Mesothelial cell of epicardium (in vitro differentiated cells): ENCODE measurements at places on chromosomes 1 and 21. TPM values are rescaled to one million over a fixed set of nuclear protein-coding genes. Genes with fewer than 3 reads are reported as not detected.
A peak's percentile ranks its signal among the peaks of the same experiment; 100 is the strongest.

- H3K36me3 ChIP-seq = no peaks in the 10 kb centered on the region
- no peak for DNase-seq
- H3K4me3 ChIP-seq = no peak overlapping the region
- no peaks in the 10 kb centered on the region for H3K4me1 ChIP-seq
- H3K27ac ChIP-seq = no peak overlapping the region
These were observed 13.7 kb upstream of the TRIM62 start for GRCh38 chr1:33195556-33195955.

DNA sequence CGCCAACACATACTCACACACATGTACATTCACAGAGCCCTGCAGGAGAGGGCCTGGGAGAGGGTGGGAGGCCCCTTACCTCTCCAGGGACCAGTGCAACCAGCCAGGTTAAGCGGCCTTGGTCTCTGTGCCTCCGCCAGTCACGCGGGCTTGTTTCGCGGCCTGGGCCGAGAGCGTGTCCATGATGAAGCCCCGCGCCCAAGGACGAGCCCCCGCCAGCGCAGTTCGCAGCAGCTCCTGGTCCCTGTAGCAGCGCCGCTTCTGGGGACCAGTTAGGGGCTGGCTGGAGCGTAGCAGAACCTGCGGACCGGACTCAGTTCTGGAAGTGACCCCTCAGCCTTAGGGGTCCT, 7.3 kb upstream of the FAM167B start:
- peak overlapping the region; percentile 43 for H3K27ac ChIP-seq
- H3K4me3 ChIP-seq = peak overlapping the region; percentile 79
- DNase-seq = peak; percentile 41
- H3K27me3 ChIP-seq = no peaks in the 10 kb centered on the region
- H3K36me3 ChIP-seq = peaks cover 2% of the 10 kb centered on the region

GRCh38 chr1:66069976-66070876, 277.5 kb downstream of the PDE4B start:
- H3K27ac ChIP-seq = no peak overlapping the region
- H3K27me3 ChIP-seq = peaks cover 54% of the 10 kb centered on the region
- H3K4me1 ChIP-seq = peaks cover 4% of the 10 kb centered on the region
- H3K36me3 ChIP-seq = no peaks in the 10 kb centered on the region

- DNase-seq = no peak
- H3K4me3 ChIP-seq = no peak overlapping the region
These were observed 142.5 kb upstream of the HMGB4 start for GRCh38 chr1:33721301-33721815.

- peak overlapping the region; percentile 90 for H3K4me3 ChIP-seq
- DNase-seq = peak; percentile 67
- peaks cover 20% of the 10 kb centered on the region for H3K4me1 ChIP-seq
- peak overlapping the region; percentile 97 for H3K27ac ChIP-seq
- H3K36me3 ChIP-seq = peaks cover 13% of the 10 kb centered on the region
These were observed 776 bp downstream of the KDM1A start for GRCh38 chr1:23019863-23020625.

- H3K4me1 ChIP-seq = no peaks in the 10 kb centered on the region
- H3K27me3 ChIP-seq = peaks cover 57% of the 10 kb centered on the region
- no peak overlapping the region for H3K27ac ChIP-seq
- H3K36me3 ChIP-seq = no peaks in the 10 kb centered on the region
These were observed 9.0 kb downstream of the TRIM67 start for GRCh38 chr1:231170875-231171274.

DNA sequence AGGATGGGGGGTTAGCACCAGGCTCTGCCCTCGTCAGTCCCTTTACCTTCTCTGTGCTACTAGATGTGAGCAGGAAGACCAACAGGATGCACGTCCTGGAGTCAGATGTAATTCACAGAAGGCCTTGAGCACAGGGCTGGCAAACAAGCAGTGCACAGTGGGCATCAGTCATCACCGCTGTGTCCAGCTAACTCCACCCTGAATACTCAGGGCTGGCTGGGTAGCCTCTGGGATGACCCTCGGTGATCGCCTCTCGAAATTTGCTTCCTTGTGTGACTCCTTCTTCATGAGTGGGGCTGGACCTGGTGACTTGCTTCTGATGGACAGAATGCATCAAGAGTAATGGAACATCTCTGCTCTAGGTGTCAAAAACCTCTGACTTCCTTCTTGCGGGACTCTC, 92.2 kb upstream of the TMPRSS2 start:
- H3K36me3 ChIP-seq = no peaks in the 10 kb centered on the region
- peak; percentile 10 for DNase-seq
- peaks cover 12% of the 10 kb centered on the region for H3K4me1 ChIP-seq
- no peak overlapping the region for H3K4me3 ChIP-seq
- H3K27me3 ChIP-seq = peaks cover 3% of the 10 kb centered on the region

DNA sequence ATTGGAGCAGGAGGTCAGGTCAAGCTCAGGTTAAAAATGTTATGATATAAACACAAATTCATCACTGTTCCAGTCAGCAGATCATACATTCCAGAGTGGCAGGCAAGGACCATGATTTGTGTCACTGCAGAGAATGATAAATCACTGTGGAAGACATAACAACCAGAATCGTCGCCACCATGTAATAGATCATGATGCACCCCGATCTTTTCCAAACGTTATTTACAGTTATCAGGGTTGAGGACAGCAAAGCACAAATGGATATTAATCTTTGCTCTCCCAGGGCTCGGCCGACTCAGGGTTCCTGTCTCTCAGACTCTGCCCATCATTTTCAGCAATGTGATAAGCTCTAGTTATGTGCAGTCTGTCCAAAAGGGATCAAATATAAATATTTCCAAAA, 122.7 kb downstream of the ZBTB18 start:
- no peak overlapping the region for H3K4me3 ChIP-seq
- H3K36me3 ChIP-seq = no peaks in the 10 kb centered on the region
- H3K4me1 ChIP-seq = peaks cover 42% of the 10 kb centered on the region
- H3K27me3 ChIP-seq = no peaks in the 10 kb centered on the region
- no peak for DNase-seq
- peak overlapping the region; percentile 97 for H3K27ac ChIP-seq

DNA sequence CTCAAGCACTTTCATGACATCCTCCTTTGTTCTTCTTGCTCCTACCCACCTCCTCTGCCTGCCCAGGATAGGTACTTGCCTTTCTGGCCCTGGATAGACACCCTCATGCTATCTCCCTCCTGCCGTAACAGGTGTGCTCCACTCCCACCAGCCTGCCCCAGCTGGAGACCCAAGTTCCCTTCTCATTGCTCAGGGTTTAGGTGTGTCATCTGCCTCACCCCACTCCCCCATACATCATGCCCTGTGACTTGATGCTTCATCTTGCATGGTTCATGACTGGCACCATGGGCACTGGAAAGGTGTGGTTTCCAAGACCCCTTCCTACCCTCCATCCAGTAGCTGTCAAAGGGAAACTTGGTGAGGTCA, 5.9 kb downstream of the RHEX start:
- no peak for DNase-seq
- no peak overlapping the region for H3K27ac ChIP-seq
- H3K27me3 ChIP-seq = peaks cover 4% of the 10 kb centered on the region
- no peak overlapping the region for H3K4me3 ChIP-seq
- H3K4me1 ChIP-seq = peaks cover 3% of the 10 kb centered on the region

GRCh38 chr1:182442333-182442732, 7.6 kb upstream of the RGSL1 start:
- DNase-seq = no peak
- H3K36me3 ChIP-seq = peaks cover 2% of the 10 kb centered on the region
- H3K27me3 ChIP-seq = peaks cover 3% of the 10 kb centered on the region
- no peaks in the 10 kb centered on the region for H3K4me1 ChIP-seq
- H3K4me3 ChIP-seq = no peak overlapping the region

- H3K36me3 ChIP-seq = peaks cover 54% of the 10 kb centered on the region
- H3K27me3 ChIP-seq = no peaks in the 10 kb centered on the region
- DNase-seq = no peak
- H3K4me1 ChIP-seq = no peaks in the 10 kb centered on the region
- H3K27ac ChIP-seq = no peak overlapping the region
These were observed 123.1 kb downstream of the APP start for GRCh38 chr21:26047279-26047967.

GRCh38 chr1:10962483-10962882, 50.0 kb upstream of the TARDBP start:
- no peaks in the 10 kb centered on the region for H3K36me3 ChIP-seq
- no peak overlapping the region for H3K4me3 ChIP-seq
- H3K4me1 ChIP-seq = peaks cover 6% of the 10 kb centered on the region

DNA sequence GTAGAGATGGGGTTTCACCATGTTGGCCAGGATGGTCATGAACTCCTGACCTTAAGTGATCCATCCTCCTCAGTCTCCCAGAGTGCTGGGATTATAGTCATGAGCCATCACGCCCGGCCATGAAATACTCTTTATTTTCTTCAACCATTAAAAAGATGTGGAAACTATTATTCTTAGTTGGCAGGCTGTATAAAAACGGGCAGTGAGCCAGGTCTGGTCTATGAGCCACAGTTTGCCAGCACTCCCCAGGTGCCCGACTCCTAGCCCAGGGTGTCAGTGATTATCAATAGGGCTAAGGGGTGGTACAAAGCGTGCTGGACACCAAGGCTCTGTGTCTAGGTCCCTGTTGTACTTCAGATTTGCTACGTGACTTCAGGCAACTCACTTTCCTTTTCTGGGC, 3.7 kb upstream of the TMEM61 start:
- H3K4me3 ChIP-seq = no peak overlapping the region
- DNase-seq = peak; percentile 36
- peak overlapping the region; percentile 30 for H3K27ac ChIP-seq
- H3K36me3 ChIP-seq = no peaks in the 10 kb centered on the region
- peaks cover 28% of the 10 kb centered on the region for H3K4me1 ChIP-seq

DNA sequence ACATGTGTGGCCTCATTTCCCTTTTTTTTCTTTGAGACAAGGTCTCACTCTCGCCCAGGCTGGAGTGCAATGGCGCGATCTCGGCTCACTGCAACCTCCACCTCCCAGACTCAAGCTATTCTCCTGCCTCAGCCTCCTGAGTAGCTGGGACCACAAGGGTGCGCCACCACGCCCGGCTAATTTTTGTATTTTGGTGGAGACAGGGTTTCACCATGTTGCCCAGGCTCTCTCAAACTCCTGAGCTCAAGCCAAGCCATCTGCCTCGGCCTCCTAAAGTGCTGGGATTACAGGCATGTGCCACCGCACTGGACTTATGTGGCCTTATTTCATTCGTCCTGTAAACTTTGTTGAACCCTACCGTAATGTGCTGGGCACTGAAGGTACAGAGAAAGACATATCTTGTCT, 569 bp upstream of the WARS2 start:
- no peaks in the 10 kb centered on the region for H3K27me3 ChIP-seq
- peaks cover 20% of the 10 kb centered on the region for H3K4me1 ChIP-seq
- H3K4me3 ChIP-seq = no peak overlapping the region
- DNase-seq = no peak

GRCh38 chr1:65470766-65471165, 50.3 kb downstream of the LEPR start:
- peaks cover 5% of the 10 kb centered on the region for H3K4me1 ChIP-seq
- no peak overlapping the region for H3K4me3 ChIP-seq
- no peaks in the 10 kb centered on the region for H3K36me3 ChIP-seq
- H3K27me3 ChIP-seq = no peaks in the 10 kb centered on the region

DNA sequence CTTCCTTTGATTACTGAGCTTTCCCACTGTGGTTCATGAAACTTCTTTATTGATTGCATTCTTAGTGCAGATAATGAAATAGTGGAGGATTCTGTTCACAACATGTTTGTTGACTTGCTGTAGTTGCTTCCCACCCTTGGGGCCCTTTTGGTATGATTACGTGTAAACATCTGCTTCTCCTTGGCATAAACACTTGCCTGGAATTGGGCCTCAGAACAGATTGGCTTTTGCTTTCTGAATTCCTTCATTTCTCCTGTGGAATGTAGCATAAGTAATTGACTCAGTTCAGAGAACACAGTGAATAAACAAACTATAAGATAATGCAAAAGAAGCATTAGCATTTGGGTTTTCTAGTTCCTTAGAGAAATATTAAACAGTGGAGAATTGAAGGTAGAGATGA, 59.5 kb upstream of the LAMC2 start:
- no peak overlapping the region for H3K27ac ChIP-seq
- no peaks in the 10 kb centered on the region for H3K4me1 ChIP-seq
- no peaks in the 10 kb centered on the region for H3K27me3 ChIP-seq
- no peak overlapping the region for H3K4me3 ChIP-seq

GRCh38 chr1:84538599-84538998, 32.2 kb upstream of the GNG5 start:
- no peaks in the 10 kb centered on the region for H3K27me3 ChIP-seq
- no peak for DNase-seq
- no peak overlapping the region for H3K4me3 ChIP-seq

- H3K27ac ChIP-seq = peak overlapping the region; percentile 11
- peaks cover 27% of the 10 kb centered on the region for H3K36me3 ChIP-seq
- DNase-seq = no peak
- H3K4me1 ChIP-seq = peaks cover 25% of the 10 kb centered on the region
- H3K4me3 ChIP-seq = no peak overlapping the region
These were observed 22.8 kb downstream of the PRPF38A start for GRCh38 chr1:52427152-52427551.

GRCh38 chr1:181630398-181630797, 147.1 kb downstream of the CACNA1E start:
- no peaks in the 10 kb centered on the region for H3K36me3 ChIP-seq
- DNase-seq = no peak
- H3K4me1 ChIP-seq = no peaks in the 10 kb centered on the region
- H3K27me3 ChIP-seq = peaks cover 33% of the 10 kb centered on the region

- H3K4me1 ChIP-seq = peaks cover 20% of the 10 kb centered on the region
- H3K27ac ChIP-seq = peak overlapping the region; percentile 94
- H3K4me3 ChIP-seq = peak overlapping the region; percentile 56
- DNase-seq = no peak
These were observed 538 bp downstream of the GBP2 start for GRCh38 chr1:89125240-89125912.

- peaks cover 10% of the 10 kb centered on the region for H3K36me3 ChIP-seq
- H3K27me3 ChIP-seq = no peaks in the 10 kb centered on the region
- no peak overlapping the region for H3K4me3 ChIP-seq
- H3K4me1 ChIP-seq = peaks cover 2% of the 10 kb centered on the region
These were observed 136.3 kb upstream of the SLC44A3 start for GRCh38 chr1:94683886-94684285.

The FBLIM1 gene
- total RNA-seq = 101 to 103 TPM (median 101 TPM) in 3 replicates

The CCDC185 gene
- not detected in 3 replicates for total RNA-seq

The HPDL gene
- 2.1 to 2.8 TPM (median 2.4 TPM) in 3 replicates for total RNA-seq

The HSPG2 gene
- total RNA-seq = 221 to 226 TPM (median 221 TPM) in 3 replicates

The RGS8 gene
- not detected in 3 replicates for total RNA-seq

The PIGV gene
- total RNA-seq = 10.7 to 14.0 TPM (median 13.1 TPM) in 3 replicates

The EDARADD gene
- total RNA-seq = 16.6 to 18.1 TPM (median 17.0 TPM) in 3 replicates

The NUDT4B gene
- 0.34 to 0.44 TPM in 2 of 3 replicates, not detected in the other for total RNA-seq

The ERG gene
- 2.5 to 3.1 TPM (median 3.0 TPM) in 3 replicates for total RNA-seq

The RGS7 gene
- 1.6 to 2.4 TPM (median 1.9 TPM) in 3 replicates for total RNA-seq

The JAM2 gene
- total RNA-seq = 4.1 to 4.8 TPM (median 4.2 TPM) in 3 replicates

The PDZK1 gene
- total RNA-seq = 0.34 to 0.64 TPM (median 0.51 TPM) in 3 replicates

The MTOR gene
- total RNA-seq = 48.4 to 49.8 TPM (median 49.3 TPM) in 3 replicates
